Testis (tissue), 5 donors: ENCODE measurements at places on chromosomes 3 and 15. TPM values are rescaled to one million over a fixed set of nuclear protein-coding genes. Genes with fewer than 3 reads are reported as not detected.
A peak's percentile ranks its signal among the peaks of the same experiment; 100 is the strongest.

- no peak for DNase-seq
- peaks cover 15% of the 10 kb centered on the region for H3K4me1 ChIP-seq
- H3K27ac ChIP-seq, result peak overlapping the region; percentile 79
- no peak overlapping the region for H3K4me3 ChIP-seq
- no peaks in the 10 kb centered on the region for H3K36me3 ChIP-seq
Measured at GRCh38 chr3:127747066-127747465, 74.3 kb downstream of the ABTB1 start.

DNA sequence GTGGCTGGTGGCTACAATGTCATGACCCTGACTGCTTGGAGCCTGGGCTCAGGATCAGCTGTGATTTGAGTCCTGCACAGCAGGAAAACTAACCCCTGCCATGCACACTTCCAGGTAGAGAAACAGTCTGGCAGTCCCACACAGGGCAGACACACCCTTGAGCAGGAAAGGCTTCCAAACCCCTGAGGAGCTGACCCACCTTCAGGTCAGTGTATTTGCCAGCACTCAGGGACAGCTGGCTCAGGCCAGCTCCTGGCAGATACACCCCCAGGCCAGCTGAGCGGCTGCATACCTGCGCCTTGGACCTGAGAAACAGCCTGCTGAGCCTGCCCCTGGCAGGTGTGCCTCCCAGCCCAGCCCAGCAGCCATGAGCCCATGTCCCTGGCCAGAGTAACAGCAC lies 22.2 kb upstream of the CDAN1 start:
- H3K4me3 ChIP-seq, result no peak overlapping the region
- peaks cover 3% of the 10 kb centered on the region for H3K36me3 ChIP-seq
- H3K4me1 ChIP-seq, result no peaks in the 10 kb centered on the region
- DNase-seq, result no peak
- no peak overlapping the region for H3K27ac ChIP-seq

- H3K4me1 ChIP-seq, result peaks cover 11% of the 10 kb centered on the region
- no peak for DNase-seq
- no peaks in the 10 kb centered on the region for H3K36me3 ChIP-seq
- no peak overlapping the region for H3K4me3 ChIP-seq
- no peaks in the 10 kb centered on the region for H3K27me3 ChIP-seq
- no peak overlapping the region for H3K27ac ChIP-seq
Measured at GRCh38 chr3:14479591-14479990, 60.6 kb downstream of the GRIP2 start.

GRCh38 chr3:140378571-140379340 lies 299.1 kb upstream of the TRIM42 start:
- no peaks in the 10 kb centered on the region for H3K4me1 ChIP-seq
- no peak for DNase-seq
- no peak overlapping the region for H3K27ac ChIP-seq
- no peaks in the 10 kb centered on the region for H3K36me3 ChIP-seq
- H3K4me3 ChIP-seq, result no peak overlapping the region

GRCh38 chr15:80436511-80437307 lies 32.5 kb downstream of the ARNT2 start:
- no peaks in the 10 kb centered on the region for H3K36me3 ChIP-seq
- no peak overlapping the region for H3K4me3 ChIP-seq
- peaks cover 7% of the 10 kb centered on the region for H3K4me1 ChIP-seq

GRCh38 chr3:195162033-195162669 lies 108.8 kb downstream of the XXYLT1 start:
- no peaks in the 10 kb centered on the region for H3K27me3 ChIP-seq
- peaks cover 8% of the 10 kb centered on the region for H3K4me1 ChIP-seq
- no peak overlapping the region for H3K4me3 ChIP-seq
- H3K27ac ChIP-seq, result no peak overlapping the region

- no peak overlapping the region for H3K4me3 ChIP-seq
- no peaks in the 10 kb centered on the region for H3K27me3 ChIP-seq
- H3K27ac ChIP-seq, result no peak overlapping the region
- H3K36me3 ChIP-seq, result no peaks in the 10 kb centered on the region
- no peaks in the 10 kb centered on the region for H3K4me1 ChIP-seq
- DNase-seq, result no peak
Measured at GRCh38 chr15:84947947-84948830, 33.5 kb upstream of the PDE8A start.

DNA sequence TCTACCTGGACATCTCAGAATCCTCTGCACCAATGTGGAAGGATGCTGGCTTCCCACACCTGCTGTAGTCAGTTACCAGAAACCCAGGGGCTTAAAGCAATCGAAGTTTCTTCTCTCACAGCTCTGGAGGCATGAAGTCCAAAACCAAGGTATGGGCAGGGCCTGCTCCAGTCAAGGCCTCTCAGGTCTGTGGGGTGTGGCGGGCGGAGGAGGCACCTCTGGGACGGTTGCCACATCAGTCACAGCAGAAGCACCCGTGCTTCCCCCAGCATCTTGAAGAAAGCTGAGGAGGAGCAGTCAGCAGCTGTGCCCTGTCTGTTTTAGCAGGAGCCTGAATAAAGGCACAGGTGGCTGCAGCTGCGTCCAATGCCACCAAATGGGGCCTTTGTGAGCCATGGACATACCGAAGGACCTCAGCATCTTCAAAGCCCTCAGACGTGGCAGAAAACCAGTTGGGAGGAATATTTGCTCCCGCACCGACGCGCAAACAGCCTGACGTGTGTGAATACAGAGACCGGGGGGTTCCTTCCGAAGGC lies 68.9 kb downstream of the TFRC start:
- H3K27ac ChIP-seq, result no peak overlapping the region
- no peaks in the 10 kb centered on the region for H3K27me3 ChIP-seq
- no peak overlapping the region for H3K4me3 ChIP-seq
- H3K4me1 ChIP-seq, result no peaks in the 10 kb centered on the region
- no peak for DNase-seq

DNA sequence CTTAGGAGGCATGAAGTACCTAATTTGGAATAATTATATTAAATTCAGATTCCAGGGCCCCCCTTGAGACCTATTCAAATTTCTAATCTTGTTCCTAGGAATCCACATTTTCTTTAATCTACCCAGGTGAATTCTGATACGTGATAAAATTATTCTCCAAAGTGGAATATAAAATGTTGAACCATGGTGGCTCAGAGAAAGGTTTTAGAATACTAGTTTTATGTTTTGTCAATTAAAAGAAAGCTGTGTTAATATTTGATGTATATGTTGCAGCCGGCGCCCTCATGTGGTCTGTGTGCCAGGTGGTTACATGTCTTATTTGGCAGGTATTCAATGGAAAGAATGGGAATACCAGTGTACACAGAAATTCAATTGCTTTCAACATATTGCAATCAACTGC lies 321.8 kb downstream of the FEZF2 start:
- DNase-seq, result peak; percentile 27
- H3K27ac ChIP-seq, result no peak overlapping the region
- no peaks in the 10 kb centered on the region for H3K36me3 ChIP-seq

GRCh38 chr15:41966920-41967465 lies 5.4 kb downstream of the EHD4 start:
- H3K4me3 ChIP-seq, result no peak overlapping the region
- H3K27ac ChIP-seq, result peak overlapping the region; percentile 64
- no peaks in the 10 kb centered on the region for H3K36me3 ChIP-seq
- peaks cover 6% of the 10 kb centered on the region for H3K4me1 ChIP-seq

DNA sequence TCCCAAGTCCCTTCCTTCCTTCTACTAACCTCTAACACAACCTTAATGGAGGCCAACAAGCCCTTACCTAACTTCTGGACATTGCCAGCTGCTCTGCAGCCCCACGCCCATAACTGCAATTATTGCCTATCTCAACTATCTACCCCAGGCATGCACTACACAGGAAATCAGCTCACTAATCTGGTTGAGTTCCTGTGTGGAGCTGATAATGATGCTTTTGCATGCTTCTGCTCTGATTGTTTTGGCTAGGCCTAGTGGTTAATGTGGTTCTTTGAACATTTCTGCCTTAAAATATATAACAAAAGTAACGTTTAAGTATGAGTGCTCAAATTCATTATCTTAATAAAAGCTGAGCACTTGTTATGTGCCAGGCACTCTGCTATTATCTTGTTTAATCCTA lies 463.9 kb downstream of the MFSD1 start:
- H3K27ac ChIP-seq, result no peak overlapping the region
- H3K4me1 ChIP-seq, result no peaks in the 10 kb centered on the region
- H3K27me3 ChIP-seq, result no peaks in the 10 kb centered on the region
- DNase-seq, result no peak
- H3K4me3 ChIP-seq, result no peak overlapping the region
- no peaks in the 10 kb centered on the region for H3K36me3 ChIP-seq

GRCh38 chr15:89119489-89120478 lies 31.5 kb downstream of the ABHD2 start:
- H3K27me3 ChIP-seq, result no peaks in the 10 kb centered on the region
- no peaks in the 10 kb centered on the region for H3K36me3 ChIP-seq
- H3K4me1 ChIP-seq, result peaks cover 4% of the 10 kb centered on the region
- no peak overlapping the region for H3K4me3 ChIP-seq

DNA sequence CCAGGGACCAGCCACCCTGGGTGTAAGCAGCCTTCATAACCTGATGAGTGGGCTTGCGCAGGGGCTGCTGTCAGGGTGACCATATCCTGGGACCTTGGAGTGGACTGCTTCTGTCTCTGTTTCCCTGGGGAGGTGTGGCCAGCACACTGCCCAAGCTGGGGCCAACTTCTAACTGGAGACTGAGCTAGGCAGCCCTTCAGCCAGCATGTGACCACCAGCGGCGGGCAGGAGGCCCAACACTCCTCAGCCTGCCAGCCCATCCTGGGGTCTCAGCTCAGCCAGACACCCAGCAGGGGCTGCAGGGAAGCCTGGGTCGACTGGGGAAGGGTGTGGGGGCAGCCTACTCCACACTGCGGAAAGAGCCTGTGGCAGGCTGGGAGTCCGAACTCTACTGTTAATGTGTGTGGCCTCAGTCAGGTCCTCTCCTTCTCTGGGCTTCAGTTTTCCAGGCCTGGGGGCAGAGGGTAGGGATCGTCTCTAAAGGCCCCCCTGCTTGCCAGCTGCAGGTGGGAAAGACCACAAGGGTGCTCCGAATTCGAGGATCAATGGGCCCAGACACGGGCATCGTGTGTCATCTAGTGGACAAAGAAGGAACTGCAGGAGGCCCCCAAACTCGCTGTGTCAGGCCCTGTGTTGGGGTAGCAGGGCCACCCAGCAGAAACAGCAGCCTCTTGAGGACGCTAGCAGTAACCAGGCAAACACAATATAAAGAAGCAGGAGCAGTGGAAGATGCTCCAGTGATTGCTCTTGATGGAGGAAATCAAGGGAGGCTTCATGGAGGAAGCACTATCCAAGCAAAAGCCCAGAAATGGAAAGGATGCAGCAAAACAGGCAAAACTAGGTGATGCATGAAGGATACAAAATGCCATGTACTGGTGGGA lies 2.0 kb upstream of the SEMA3G start:
- no peaks in the 10 kb centered on the region for H3K27me3 ChIP-seq
- DNase-seq, result no peak
- peaks cover 9% of the 10 kb centered on the region for H3K4me1 ChIP-seq
- no peak overlapping the region for H3K27ac ChIP-seq

DNA sequence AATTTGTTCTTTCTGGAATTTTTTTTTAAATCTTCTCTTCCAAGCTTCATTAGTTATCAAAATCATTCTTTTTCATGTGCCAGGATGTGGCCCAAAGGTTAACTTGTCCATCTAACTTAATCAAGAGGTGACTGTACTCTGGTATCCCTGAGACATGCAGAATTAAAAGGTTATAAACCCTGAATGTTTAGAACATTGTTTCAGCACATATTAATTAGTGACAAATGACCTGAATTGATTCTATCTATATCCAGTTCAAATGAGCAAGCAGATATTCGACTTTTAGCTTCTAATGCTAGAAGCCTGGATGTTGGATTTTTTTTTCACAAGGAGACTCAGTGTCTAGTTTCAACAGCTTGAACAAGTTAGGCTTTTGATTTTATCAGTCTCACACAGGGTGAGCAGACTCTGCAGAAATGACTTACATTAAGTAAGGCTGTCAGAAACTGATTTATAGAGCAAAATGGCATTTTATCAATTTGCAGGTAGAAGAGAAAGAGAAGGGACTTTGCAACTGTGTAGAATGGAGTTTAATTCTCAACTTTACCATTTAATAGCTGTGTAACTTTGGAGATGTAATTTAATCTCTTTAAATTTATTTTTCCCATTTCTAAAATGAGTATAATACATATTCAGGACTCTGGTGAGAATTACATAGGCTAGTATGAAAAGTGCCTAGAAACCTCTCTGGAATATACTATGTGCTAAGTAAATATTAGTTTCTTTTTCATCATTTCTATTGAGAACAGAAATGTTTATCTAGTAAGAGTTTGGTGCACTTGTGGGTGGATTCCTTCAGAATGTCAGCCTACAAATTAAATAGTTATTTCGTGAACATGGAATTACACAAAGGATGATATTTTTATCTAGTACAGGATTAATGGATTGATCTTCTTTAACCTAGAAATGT lies 100.0 kb downstream of the ALCAM start:
- no peaks in the 10 kb centered on the region for H3K4me1 ChIP-seq
- no peak overlapping the region for H3K4me3 ChIP-seq
- H3K36me3 ChIP-seq, result no peaks in the 10 kb centered on the region
- DNase-seq, result no peak

- no peak overlapping the region for H3K27ac ChIP-seq
- no peak for DNase-seq
- no peaks in the 10 kb centered on the region for H3K27me3 ChIP-seq
- H3K36me3 ChIP-seq, result no peaks in the 10 kb centered on the region
Measured at GRCh38 chr15:79091204-79091867, 756 bp upstream of the RASGRF1 start.

- H3K4me1 ChIP-seq, result peaks cover 3% of the 10 kb centered on the region
- no peaks in the 10 kb centered on the region for H3K27me3 ChIP-seq
- peak; percentile 37 for DNase-seq
- H3K27ac ChIP-seq, result no peak overlapping the region
- H3K4me3 ChIP-seq, result no peak overlapping the region
Measured at GRCh38 chr15:59632714-59633113, 21.1 kb downstream of the GCNT3 start.

ST3GAL6 gene
- 2.1 TPM for polyA plus RNA-seq

NUP210 gene
- polyA plus RNA-seq, result 26.2 TPM

LRRC31 gene
- 0.15 TPM for polyA plus RNA-seq

AGBL1 gene
- 0.70 TPM for polyA plus RNA-seq

CDCP1 gene
- polyA plus RNA-seq, result 2.5 TPM

TAGLN3 gene
- polyA plus RNA-seq, result not detected

PLA2G4E gene
- 0.67 TPM for polyA plus RNA-seq

ABCF3 gene
- 69.3 TPM for polyA plus RNA-seq

HLTF gene
- polyA plus RNA-seq, result 57.3 TPM

FAM3D gene
- polyA plus RNA-seq, result 0.41 TPM

ISLR2 gene
- polyA plus RNA-seq, result 26.1 TPM

RBP2 gene
- not detected for polyA plus RNA-seq

TIGIT gene
- polyA plus RNA-seq, result 1.4 TPM

CFAP91 gene
- 58.0 TPM for polyA plus RNA-seq

PLAAT1 gene
- 119 TPM for polyA plus RNA-seq
